ENCODE measurements at places on chromosomes 7 and 10.

- DNase-seq, result no peak
Observed at GRCh38 chr7:138546064-138546619, 86.1 kb downstream of the TRIM24 start.

- no peak for DNase-seq
Observed at GRCh38 chr10:102661658-102662028, 17.4 kb downstream of the TRIM8 start.

DNA sequence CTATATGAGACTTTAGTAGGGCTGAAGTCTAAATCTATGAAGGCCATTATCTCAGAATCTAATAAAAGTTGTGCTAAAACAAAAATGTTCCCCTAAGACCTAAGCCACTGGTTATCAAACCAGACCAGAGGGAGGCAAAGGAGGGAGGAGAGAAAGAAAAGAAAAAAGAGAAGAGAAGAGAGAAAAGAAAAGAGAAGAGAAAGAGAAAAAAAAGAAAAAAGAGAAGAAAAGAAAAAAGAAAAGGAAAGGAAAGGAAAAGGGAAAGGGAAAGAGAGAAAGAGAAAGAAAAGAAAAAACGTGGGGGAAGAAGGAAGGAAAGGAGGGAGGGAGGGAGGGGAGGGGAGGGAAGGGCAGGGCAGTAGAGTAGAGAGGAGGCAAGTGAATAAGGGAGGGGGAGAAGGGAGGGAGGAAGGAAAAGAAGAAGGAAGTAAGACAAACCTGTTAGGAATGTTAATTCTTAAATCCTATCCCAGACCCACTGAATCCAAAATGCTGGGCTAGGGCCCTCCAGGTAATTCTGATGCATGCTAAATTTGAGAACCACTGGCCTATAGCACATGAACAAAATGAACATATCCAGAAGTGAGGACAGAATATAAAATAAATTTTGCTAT, 98.9 kb downstream of the TPK1 start:
- DNase-seq, result no peak

- DNase-seq, result no peak
Observed at GRCh38 chr7:50333221-50333651, 28.7 kb downstream of the IKZF1 start.

GRCh38 chr10:7410862-7411670, at the start of gene SFMBT2:
TSS of gene SFMBT2 (minus strand) at chr10:7411034. CDS start at chr10:7381898, 29,136 bp downstream.
- no peak for DNase-seq

DNA sequence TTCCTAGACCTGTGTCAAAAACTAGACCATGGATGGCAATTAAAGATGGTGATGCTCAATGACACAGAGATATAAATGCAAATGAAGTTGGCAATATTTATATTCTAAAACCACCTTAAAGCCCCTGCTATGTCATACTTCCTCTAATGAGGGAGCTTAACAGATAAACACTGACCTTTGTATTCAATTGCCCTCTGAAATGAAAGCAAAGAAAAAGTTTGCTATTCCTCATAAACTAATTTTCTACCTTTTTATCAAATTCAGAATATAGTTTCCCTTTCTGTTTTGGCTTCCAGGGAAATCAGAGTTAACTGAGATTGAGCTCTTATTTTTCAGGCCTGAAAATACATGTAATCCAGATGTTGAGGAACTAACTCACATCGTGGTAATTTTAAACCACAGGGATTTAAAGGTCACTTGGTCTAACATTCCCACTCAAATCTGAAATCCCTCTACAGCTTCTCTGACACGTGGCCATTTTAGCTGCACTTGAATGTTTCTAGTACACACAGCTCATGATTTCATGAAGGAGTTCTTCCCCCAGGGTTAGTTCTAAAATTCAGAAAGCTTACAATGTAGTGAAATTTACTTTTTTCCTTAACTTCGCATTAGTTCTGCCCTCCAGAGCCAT, 37.9 kb upstream of the ABCB5 start:
- DNase-seq, result no peak

DNA sequence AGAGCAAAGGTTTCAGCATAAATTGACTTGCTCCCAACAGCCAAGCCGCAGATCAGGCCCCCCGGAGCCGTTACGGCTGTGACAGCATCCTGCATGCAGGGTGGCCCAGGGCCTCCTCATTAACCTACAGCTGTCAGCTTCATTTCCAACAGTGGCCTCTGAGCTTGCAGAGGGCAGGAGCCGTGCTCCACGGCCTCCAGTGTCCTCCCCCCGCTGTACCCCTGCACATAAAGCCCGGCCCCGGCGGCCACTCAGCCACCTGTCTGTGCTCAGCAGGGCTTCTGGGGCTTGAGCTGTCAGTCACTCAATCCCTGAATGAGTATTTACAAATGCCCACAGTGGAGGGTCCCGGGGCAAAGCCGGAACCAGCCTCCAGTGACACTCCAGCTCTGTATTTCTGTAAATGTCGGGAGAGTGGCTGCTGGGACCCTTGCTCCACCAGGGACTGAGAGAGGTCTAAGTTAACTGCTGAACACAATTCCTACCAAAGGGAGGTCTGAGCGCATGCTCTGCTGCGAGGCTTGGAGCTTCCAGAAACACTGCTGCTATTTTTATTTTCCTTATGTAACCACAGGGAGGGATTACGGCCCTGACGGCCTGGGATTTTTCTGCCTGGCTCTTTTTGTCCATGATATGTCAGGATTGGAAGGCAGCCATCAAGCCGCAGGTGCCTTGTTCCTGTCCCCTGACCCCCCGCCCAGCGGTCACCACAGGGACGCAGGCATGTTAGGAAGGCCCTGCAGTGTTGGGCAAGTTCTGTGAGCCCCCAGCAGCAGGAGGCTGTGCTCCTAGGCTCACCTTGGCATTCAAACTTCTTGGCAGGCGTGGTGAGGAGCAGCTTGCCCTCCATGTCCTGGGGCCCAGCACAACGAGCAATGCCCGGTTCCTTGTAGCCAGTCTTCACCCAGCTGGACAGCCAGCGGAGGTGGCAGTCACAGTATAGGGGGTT, 165.0 kb downstream of the SLIT1 start:
- no peak for DNase-seq

- DNase-seq, result no peak
Observed at GRCh38 chr7:136133551-136133950, 156.4 kb upstream of the MTPN start.

- DNase-seq, result no peak
Observed at GRCh38 chr7:150948791-150949251, 29.3 kb downstream of the KCNH2 start.

GRCh38 chr10:71133710-71134686, 78.4 kb upstream of the UNC5B start:
- no peak for DNase-seq

- no peak for DNase-seq
Observed at GRCh38 chr10:80596391-80597257, 58.9 kb downstream of the SH2D4B start.

- DNase-seq, result no peak
Observed at GRCh38 chr7:133742709-133743538, 384.2 kb upstream of the LRGUK start.

DNA sequence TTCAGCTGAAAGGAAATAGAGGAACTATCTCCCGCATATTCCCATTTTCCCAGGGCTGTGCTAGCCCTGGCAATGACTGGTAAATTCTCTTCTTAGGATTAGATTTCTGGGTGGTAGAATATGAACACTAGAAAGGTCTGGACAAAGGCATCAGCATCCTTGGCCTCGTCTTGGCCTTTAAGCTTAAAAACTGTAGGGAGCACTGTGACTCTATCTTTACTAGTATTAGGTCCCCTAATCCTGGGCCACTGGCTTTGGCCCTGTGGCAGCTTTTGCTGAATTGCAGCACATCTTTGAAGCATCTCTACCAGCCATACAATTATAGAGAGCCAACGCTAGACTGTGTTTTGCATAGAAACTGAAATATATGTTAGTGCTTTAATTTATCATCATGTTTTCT, 41.5 kb upstream of the EBLN1 start:
- no peak for DNase-seq

- DNase-seq, result no peak
Observed at GRCh38 chr7:150823484-150824126, 23.0 kb downstream of the TMEM176A start.

DNA sequence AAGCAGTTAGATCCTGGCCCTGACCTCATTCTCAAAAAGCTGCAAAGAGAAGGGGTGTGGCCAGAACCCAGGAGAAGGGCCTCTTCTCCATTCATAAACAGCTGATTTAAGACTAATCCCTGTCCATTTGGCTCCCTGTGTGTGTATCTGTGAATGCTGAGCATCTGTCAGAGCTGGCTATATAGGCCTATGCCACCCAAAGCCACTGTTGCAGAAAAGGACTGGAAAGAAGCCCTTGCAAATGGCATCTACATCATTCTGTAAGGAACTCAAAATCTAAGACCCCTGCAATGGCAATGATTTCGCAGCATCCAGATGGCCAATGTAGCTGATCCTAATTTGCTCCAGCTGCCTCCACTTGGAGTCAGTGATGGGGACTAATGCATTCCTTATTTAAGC, 384.5 kb downstream of the KCNMA1 start:
- no peak for DNase-seq

GRCh38 chr10:27838361-27838760, 92.7 kb upstream of the MKX start:
- DNase-seq, result no peak

GRCh38 chr10:112912410-112912928, 37.6 kb upstream of the TCF7L2 start:
- no peak for DNase-seq

GRCh38 chr7:82443547-82444219, at the start of gene CACNA2D1:
TSS of gene CACNA2D1 (minus strand) at chr7:82443777.
- DNase-seq, result no peak

DNA sequence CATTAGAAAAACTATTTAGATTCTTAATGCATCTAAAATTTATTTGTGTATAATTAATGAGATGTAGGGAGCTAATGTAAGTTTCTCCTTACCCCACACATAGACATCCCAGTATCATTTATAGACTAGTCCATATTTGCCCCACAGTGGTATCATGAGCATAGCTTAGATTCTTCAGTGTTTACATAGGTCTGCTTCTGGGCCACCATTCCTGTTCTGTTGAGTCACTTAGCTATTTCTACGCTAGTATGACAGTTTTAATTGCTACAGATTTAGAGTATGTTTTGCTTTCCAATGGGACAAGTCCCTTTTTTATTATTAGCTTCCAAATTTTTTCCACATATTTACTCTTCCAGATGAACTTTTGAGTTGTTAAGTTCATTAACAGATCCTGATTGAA, 69.4 kb downstream of the MCMBP start:
- no peak for DNase-seq

DNA sequence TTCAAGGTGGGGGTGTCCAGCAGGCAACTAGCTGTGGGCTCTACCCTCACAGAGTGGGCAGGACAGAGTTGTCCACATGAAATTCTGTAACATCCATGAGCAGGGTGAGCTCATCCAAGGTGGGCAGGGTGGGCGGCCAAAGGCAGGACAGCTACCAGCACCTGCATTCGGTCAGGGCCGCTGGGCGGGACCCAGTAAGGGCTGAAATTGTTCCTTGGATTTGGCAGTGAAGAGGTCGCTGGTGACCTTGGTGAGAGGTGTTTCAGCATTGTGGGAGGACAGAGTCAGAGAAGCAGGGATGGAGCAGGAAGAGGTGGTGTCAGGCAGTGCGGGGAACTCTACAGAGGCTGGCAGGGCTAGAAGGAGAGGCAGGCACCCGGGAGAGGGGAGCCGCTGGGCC, 23.9 kb downstream of the ADCYAP1R1 start:
- DNase-seq, result no peak

- DNase-seq, result no peak
Observed at GRCh38 chr7:149296368-149296767, 34.4 kb downstream of the ZNF783 start.

- DNase-seq, result no peak
Observed at GRCh38 chr10:118076705-118077104, 30.0 kb upstream of the RAB11FIP2 start.

GRCh38 chr7:139232904-139233303, 1.9 kb downstream of the UBN2 start:
- DNase-seq, result no peak

DNA sequence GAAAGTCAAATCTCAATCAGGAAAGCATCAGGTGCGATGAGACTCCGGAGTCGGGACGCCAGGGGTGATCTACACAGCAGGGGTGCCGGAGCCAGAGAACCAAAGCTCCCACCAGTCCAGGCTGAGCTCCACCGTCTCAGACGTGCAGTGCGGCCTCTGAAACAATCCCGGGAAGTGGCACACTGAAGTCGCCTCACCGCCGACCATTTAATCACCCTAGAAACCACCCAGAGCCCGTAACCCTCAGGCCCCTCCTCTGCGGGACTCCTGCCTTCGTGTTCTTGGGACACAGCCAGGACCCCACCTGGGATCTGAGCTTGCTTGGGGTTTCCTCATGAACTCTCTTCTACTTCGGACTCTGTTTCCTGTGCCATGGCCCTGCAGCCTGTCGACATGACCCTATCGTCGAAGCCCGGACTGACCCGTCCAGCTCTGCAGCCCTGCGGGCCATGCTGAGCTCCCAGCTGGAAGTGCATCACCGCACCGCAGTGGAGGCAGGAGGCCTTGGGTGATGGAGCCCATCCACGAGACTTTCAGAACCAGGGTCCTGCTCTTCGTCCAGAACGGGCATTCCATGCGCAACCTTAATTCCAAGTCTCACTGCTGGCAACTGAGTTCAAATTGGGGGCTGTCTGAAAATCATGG, 266.4 kb downstream of the PTPRN2 start:
- no peak for DNase-seq

- no peak for DNase-seq
Observed at GRCh38 chr10:73039635-73040034, 57.0 kb downstream of the P4HA1 start.

GRCh38 chr10:14880229-14880628, 1.6 kb downstream of the SUV39H2 start:
- DNase-seq, result no peak

DNA sequence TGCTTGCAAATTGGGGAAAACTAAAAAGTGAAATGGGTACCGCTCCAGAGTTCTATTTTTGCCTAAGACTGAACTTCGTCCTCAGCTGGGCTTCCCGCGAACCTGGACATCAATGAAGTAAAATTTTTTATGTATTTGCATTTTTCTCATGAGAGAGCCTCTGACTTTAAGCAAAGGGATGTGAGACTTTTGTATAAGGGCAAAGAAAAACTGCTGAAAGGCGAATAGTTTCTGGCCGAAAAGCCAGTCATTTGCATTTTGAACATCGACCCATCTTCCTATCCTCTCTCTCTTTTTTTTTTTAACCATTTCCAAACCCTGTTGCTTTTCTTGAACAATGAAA, 573 bp downstream of the PMPCB start:
- no peak for DNase-seq

- no peak for DNase-seq
Observed at GRCh38 chr10:24690961-24691512, 32.6 kb downstream of the ARHGAP21 start.

GRCh38 chr7:24902276-24902675, 77.7 kb downstream of the OSBPL3 start:
- no peak for DNase-seq

DNA sequence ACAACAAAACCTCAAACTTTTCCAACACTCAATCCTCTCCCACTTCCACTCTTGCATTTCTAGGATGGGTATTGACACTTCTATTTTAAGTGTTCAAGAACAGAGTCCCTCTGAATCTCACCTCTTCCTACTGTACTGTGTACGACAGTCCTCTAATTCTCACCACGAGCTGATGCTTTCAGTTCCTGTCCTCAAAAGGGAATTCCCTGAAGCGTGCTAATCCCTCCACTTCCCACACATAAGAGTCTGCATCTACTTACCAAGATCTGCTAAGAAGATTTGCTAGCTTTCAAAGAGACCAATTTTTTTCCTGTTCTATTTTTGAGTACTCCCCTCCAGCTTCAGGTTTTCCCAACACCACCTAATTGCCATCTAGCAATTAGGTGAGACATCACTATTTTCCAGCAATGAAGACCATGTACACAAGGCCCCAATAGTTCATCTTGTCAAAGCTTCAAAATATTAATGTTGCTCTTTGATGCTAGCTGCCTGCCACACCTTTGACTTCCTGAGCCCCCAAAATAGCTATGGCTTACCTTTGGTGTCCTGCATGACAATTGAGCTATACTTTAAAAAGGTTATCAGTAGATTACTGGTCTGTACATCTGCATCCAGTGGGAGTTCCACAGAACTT, 54.4 kb downstream of the ARMH3 start:
- DNase-seq, result no peak
